ENCODE measurements at places on chromosomes 7 and 10. TPM values are rescaled to one million over a fixed set of nuclear protein-coding genes. Genes with fewer than 3 reads are reported as not detected.

Gene AOC1
- total RNA-seq, result 4.7 TPM

- peaks cover 5% of the 10 kb centered on the region for H3K4me1 ChIP-seq
- H3K36me3 ChIP-seq, result no peaks in the 10 kb centered on the region
- H3K27ac ChIP-seq, result peak overlapping the region; percentile 47
- DNase-seq, result peak; percentile 25
- H3K27me3 ChIP-seq, result no peaks in the 10 kb centered on the region
Measured at GRCh38 chr10:114471906-114472876, 67.9 kb upstream of the AFAP1L2 start.

Gene LRRN3
- total RNA-seq, result 6.8 TPM

Gene CCDC186
- 30.1 TPM for total RNA-seq

DNA sequence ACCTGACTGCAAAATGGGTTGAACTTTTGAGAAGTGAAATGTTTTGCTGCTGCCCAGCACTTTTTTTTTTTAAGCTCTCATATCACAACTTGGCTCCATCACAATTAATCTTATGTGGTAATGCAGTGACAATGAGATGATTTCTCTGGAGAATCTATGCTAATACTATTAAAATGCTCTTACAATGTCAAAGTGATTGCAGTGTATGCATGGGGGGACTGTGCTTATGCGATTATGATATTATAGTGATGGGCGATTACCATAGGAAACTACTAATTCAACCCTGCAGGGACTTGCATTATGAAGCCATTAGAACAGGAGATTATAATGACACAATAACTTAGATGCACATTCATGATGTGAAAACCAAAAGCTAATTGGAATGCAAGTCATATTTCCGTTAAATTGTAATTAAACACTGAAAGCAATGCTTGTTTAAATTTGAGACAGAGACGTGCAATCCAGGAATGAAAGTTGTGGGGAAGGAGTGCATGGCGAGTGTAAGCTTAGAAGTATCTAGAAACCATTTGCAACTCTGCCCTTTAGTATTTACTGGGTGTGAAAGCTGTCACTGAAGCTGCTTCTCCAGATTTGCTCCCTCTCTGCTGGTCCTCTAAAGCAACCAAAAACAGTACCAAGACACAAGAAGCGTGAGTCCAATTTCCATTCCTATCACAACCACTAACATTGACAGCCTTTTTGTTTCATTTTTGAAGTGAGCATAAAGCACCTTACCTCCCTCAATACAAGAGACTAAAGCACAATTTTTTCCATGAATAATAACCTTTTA is 21.6 kb downstream of the PTER start:
- no peaks in the 10 kb centered on the region for H3K27me3 ChIP-seq
- H3K4me3 ChIP-seq, result no peak overlapping the region
- H3K4me1 ChIP-seq, result peaks cover 7% of the 10 kb centered on the region
- no peaks in the 10 kb centered on the region for H3K36me3 ChIP-seq

Gene NEUROD6
- total RNA-seq, result not detected

Data from hepatocyte (in vitro differentiated cells).